ENCODE measurements at places on chromosomes 4 and X. TPM values are rescaled to one million over a fixed set of nuclear protein-coding genes. Genes with fewer than 3 reads are reported as not detected.

Gene FREM3
- not detected for total RNA-seq

Gene SH3RF1
- total RNA-seq, result 7.9 TPM

Gene PRPS2
- 2.8 TPM for total RNA-seq

Gene SLC7A11
- total RNA-seq, result 1.2 TPM

Gene PABPC5
- 0.51 TPM for total RNA-seq

Gene STK32B
- total RNA-seq, result 0.37 TPM

Gene MAGEB2
- not detected for total RNA-seq

Gene LARP7
- 58.3 TPM for total RNA-seq

Gene VCX3B
- not detected for total RNA-seq

Gene RHOH
- 0.40 TPM for total RNA-seq

Gene PI4K2B
- 6.0 TPM for total RNA-seq

Gene MAGIX
- total RNA-seq, result 4.1 TPM

Gene MAGED4
- not detected for total RNA-seq

Gene PNMA6A
- total RNA-seq, result 1.7 TPM

Gene AMBN
- total RNA-seq, result not detected

Gene SYN1
- 10.4 TPM for total RNA-seq

Gene GCNA
- total RNA-seq, result 1.4 TPM

Gene PLS3
- 31.1 TPM for total RNA-seq

Gene PNMA6F
- total RNA-seq, result not detected

Gene SSX1
- total RNA-seq, result not detected
